ENCODE measurements at places on chromosomes 16 and 17.

- DNase-seq = no peak
Observed at GRCh38 chr16:5187402-5187952, 89.9 kb upstream of the EEF2KMT start.

DNA sequence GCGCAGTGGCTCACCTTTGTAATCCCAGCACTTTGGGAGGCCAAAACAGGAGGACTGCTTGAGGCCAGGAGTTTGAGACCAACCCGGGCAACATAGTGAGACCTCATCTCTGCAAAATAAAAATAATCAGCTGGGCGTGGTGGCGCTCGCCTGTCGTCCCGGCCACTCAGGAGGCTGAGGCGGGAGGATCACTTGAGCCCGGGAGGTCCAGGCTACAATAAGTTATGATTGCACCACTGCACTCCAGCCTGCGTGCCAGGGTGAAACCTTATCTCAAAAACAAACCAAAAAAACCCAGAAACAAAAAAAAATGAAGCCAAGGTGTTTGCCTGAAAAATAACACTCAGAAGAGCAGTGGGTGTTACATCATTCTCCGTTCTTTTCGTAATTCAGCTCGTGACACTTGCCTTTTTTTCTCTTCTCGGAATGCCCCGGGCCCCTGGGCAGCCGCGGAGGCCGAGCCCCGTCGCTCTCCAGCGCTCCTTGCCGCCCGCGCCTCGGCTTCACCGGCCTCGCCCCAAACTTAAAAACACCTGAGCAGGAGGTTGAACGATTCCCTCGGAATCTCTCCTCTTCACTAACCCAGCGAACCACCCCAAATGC is 17.0 kb downstream of the PRCD start:
- no peak for DNase-seq

GRCh38 chr17:66904760-66905624 is 59.5 kb upstream of the CACNG4 start:
- no peak for DNase-seq

DNA sequence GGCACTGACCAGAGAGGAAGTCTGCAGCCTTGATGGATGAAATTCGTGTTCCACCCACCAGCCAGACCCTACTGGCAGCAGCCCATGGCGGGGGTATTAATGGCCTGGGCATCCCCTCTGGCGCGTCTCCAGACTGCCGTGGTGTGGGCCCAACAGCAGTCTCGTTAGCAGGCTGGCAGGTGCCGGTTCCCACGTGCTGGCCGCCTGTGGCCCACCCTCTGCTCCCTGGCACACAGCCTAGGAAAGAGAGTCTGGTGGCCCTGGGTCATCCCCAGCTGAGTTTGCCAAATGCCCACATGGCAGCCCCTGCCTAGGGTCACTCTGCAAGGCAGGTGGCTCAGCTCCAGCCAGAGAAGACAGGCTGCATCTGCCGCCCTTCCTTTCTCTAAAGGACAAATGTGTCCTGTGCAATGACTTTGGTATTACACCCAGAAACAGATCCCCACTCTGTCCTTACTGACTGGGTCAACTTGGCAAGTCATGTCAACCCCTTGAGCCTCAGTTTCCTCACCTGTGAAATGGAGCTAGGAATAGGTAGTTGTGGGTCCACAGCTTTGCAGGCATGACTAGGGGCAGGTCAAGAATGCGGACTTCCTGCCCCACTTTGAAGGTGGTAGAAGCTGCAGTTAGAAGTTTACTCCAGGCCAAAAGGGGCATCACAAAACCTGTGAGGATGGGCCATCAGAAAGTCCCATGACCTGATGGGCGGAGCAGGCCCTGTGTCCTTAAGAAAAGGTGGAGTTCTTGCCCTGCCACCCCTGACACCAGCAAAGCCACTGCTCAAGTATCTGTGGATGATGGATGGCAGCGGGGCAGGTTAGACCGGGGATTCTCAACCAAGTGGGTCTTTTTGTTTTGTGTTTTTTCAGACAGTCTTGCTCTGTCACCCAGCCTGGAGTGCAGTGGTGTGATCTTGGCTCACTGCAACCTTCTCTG is 76.6 kb downstream of the ABCC6 start:
- no peak for DNase-seq

DNA sequence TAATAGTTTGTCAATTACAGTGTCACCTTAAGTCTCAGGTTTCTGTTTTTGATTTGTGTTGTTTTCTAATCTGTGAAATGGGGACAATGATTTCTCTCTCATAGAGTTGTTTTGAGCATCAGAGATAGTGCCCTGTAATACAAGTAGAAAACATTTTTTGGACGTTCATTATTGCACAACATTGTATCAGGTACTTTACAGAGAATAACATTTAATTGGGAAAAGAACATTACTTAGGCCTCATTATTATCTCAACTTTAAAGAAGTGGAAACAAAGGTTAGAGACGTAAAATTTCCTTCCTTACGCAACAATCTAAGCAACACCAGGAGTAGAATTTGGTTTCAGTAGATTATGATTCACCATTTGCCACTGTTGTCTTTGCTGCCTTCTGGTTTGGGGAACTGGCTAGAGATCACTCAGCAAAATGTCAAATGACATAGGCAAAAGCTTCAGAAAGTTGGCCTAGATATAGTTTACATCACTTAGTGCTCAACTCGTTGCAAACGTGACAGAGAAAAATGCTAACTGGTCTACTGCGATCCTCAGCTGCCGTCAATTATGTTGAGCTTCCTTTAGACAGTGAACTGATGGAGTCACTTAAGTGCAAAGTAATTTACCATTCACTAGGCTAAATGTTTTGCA is 1026.8 kb downstream of the CDH11 start:
- no peak for DNase-seq

GRCh38 chr17:82424001-82424862 is 5.8 kb upstream of the OGFOD3 start:
- no peak for DNase-seq

DNA sequence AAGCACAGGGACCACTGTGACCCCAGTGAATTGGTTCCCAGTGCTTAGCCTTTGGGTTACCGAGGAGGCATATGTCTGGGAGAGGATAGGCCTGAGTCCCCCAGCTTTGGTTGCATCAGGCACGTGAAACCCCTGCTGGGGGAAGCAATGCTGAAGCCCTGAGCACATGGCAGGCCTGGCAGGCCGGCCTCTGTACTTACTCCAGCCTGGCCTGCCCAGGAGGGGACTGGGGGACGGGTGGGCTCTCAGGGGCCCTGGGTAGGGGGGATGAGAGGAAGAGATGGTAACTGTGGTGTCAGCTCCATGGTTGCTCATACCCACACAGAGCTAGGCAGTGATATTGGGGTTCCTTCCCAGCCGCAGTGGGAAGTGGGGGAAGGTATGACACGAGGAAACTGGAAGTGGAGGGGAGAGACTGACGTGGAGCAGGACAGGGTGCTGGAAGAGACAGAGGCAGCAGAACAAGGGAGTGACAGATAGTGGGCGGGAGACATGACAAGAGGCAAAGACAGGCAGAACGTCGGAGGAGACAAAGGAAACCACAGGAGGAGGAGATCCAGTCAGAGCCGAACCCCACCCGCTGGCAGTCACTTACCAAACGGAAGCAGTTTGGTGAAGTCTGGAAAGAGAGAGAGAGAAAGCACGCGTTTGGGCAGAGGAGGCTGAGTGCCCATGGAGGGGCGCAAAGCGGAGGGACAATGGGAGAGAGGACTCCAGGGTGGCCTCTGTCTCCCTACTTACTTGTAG is 9.1 kb downstream of the TMEM208 start:
- DNase-seq = peak; percentile 42

DNA sequence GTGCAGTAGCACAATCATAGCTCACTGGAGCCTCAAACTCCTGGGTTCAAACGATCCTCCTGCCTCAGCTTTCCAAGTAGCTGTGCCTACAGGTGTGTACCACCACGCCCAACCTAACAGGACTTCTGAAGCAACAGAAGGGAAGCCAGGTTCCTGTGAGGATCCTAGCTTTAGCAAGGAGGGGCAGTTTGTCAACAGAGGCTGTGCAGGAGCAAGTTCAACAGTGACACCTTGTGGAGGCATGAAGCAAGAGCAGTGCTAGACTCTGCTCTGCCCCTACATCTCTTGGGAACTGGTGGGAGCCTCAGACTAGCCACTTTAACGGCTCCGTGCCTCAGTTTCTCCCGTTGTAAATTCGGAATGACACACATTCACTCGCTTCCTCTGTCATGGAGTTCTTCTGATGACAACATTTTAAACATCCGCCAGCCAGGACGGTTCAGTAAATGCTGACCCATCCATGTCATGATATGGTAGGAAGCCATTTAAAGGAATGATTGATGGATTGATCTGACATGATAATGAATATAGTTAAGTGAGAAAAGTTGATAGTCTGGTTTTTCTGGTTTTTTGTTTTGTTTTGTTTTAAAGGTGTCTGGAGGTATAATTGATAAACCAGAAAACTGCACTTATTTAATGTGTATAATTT is 218.7 kb downstream of the MRTFB start:
- DNase-seq = no peak

DNA sequence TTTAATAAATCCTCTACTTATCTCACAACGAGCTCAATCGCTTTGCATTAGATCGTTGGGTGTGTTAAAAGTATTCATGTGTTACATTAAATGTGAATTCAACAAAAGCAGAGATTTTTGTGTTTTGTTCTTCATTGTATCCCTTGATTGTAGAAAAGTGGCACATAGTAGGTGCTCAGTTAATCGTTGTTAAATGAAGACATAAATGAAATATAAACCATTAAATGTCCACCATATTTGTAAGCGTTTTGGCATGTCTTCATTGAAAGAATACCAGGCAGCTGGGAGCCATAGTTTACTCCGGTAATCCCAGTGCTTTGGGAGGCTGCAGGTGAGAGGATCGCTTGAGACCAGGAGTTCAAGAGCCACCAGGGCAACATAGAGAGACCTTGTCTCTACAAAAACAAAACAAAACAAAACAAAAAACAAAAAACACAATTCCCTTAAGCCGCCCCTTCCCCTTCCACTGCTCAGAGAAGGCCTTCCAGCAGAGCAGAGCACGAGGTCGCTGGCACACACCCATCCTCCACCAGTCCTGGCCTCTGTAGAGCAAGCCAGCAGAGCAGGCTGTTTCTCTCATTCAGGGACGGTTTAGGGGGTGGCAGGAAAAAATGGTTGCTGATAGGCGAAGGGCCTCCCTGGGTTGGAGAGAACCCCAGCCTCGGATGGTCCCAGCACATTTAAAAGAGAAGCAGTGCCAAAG is 673 bp upstream of the CHD9 start:
- no peak for DNase-seq

DNA sequence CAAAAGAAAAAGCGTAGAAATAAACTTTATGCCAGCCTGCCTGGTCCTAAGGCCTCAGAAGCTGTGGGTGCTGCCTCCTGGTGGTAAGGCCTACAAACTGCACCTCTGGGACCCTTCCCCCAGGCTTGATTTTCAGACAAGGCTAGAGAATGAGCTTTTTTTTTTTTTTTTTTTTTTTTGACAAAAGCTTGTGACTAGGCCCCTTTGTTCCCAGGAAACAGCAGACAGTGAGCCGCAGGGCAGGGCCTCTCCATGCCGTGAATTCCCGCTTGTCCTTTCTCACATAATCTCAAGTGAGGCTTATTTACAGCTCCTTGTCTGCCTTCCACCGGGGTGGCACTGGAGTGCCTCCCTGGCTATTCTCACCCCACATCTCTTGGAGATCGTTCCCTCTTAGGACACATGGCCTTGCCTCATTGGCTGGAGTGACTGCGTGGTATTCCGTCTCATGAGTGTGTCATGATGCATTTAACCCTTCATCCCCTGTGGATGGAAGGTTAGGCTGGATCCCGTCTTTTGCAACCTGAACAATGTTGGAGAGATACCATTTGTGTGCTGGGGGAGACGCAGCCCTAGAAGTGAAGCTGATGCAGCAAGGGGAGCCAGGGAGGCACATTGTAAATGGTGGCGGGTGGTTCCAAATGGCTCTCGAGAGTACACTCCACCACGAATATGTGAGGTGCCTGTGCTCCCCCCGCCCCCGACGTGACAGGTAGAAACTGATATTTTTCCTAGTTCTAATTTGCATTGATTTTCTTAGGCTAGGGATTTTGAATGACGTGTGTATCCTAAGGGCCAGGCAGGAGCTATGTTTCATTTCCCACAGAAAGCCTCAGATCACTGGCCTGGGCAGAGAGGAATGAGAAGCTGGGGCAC is 49.6 kb downstream of the USP22 start:
- DNase-seq = peak; percentile 33

GRCh38 chr17:70687421-70687820 is 518.1 kb downstream of the KCNJ2 start:
- no peak for DNase-seq

DNA sequence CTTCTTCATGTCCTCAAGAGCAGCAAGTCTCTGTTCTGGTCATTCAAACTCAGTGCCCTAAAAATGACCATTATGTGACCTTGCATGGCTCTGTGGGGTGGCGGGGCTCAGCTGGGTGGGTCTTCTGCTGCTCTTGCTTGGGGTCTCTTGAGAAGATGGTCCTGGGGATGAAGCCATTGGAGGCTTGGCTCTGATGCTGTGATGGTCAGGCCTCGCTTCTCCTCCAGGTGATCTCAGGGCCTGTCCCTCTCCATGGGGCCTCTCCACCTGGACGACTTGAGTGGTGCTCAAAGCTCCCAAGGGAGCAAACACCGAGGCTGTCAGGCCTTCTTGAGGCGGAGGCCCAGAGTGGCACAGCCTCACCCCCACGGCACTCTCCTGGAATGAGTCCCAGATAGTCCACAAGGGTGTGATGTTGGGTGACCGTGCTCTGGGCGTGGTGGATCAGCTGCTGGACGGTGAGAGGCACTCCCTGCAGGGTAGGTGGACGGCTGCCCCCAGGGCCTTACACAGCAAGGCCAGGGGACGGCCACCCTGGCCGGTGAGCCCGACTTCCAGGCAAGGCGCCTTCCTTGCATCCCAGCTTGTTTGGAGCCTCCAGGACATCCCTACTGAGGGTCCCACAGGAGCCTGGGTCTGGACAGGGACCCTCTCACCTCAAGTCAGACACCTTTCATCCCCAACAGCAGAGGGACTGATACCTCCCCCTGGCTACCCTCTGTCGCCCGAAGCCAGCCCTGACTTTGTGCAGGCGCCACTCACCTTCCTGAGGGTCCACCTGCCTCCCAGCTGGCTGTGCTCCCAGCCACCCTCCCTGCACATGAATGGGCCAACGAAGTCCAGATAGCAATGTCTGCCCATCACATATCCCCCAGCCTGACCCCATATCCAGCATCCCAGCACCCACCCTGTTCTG is 48.7 kb downstream of the USP22 start:
- no peak for DNase-seq

DNA sequence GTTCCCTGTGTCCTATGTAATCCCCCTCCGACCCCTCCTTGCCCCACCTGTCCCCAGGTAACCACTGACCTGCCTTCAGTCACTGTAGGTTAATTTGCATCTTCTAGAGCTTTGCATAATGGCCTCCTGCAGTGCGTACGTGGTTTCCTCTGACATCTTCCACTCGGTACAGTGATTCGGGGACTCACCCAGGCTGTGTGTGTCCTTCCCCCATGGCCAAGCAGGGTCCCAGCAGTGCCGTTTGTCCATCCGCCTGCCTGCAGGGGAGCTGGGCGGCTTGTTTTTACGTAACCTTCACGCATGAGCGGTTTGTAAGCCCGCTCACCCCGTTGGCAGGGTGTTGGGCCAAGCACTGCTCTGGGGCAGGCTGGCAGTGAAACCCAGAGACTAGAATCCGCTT is 7.9 kb downstream of the MAPK8IP3 start:
- no peak for DNase-seq

DNA sequence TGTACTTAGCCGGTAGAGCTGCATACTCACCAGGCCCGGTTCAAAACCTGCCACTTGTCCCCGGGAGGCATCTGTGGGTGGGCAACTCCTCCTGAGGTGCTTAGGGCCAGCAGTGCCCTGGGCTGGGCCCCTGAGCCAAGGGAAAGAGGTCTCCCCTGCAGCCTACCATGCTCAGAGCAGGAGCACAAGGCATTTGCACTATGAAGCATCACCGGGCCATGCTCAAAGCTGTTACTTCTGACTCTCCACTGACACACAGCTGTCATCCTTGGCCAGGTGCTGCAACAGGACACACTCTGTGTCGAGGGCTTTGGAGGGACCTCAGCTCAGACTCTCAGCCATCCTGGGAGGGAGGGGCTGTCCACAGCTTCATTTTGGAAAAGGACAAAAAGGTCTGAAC is 37.2 kb downstream of the SLC38A8 start:
- DNase-seq = no peak

Data from GOT3 (cell line).